ENCODE measurements at places on chromosomes 1 and 21.

DNA sequence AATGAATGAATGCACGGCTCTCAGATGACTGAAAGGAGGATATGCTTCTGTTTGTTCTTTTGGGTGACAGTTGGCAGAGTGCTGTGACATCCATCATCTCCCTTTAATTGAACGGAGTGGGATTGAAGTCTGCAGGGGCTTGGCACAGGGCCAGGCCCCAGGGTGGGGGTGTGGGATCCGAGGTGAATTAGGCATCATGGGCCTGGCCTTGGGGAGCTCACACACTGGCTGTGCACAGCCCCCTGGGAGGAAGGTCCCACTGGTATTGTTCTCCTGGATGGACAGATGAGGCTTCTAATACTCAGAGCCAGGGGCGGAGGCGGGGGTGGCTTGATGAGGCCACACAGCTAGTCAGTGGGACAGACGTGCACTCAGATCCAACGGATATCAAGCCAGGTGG lies 19.3 kb downstream of the EPHB2 start:
- no peak for DNase-seq

DNA sequence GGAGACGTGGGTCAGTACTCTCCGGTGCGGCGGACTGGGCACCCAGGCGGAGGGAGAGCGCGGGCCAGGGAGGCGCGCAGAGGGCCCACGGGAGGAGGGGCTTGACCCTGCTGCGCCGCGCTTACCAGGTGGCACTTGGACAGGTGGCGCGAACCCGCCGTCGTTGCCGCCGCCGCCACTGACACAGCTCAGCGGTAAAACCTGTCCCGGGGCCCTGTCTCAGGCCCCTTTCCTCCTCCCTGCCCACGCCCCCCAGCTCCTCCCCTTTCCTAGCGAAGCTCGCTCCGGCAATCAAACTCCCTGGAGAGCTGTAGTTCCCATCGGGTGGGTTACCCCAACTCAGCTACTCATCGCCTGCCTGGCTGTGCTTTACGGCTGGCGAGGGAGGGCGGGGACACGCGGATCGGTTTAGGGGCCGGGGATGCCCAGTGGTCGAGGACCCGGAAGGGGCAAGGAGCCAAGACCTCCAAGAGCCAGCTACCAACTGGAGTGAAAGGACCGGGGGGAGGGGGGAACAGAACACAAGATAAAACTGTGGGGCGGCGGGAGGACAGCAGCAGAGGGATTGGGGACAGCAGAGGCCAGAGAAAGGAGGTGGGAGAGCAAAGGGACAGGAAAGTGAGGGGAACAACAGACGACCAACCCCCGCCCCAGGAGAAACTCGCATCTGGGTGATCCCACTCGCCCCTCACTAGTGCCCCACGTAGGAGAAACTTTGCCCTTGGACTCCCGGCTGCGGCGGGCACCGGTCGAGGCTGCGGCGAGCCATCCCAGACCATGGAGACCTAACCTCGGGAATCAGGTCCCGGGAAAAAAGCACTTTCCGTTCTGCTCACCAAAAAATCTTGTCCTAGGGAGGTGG lies 2.9 kb downstream of the GFI1 start:
- no peak for DNase-seq

- DNase-seq, result no peak
Observed at GRCh38 chr1:156419854-156420204, 50.8 kb downstream of the RHBG start.

DNA sequence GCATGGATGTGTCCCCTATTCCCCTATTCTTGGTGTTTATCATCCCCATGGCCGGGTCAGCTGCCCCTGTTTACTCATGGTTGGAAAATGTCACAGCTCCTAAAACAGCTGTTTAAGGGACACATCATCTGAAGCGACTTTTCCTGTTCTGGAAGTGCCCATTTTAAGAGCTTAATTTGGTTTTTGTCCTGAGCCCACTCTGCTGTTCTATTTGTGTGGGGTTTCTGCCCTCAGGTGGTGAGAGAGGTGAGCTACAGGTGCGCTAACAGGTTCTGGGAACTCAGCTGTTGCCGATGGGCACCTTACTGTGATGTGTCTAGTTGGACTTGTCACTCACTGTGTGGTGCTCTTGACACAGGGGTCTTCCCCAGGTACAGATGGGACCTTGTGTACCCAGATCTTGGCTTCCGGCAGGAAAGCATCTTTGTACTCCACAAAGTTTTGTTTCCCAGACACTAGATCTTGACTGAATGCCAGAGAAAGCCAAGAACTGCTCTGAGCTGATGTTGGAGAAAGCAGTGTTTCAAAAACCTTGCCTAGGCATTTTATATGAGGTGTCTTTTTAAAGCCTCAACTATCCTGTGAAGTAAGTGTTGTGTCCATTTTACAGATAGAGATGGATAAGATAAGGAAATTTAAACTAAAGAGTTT lies 59.0 kb upstream of the CD1D start:
- peak; percentile 15 for DNase-seq

DNA sequence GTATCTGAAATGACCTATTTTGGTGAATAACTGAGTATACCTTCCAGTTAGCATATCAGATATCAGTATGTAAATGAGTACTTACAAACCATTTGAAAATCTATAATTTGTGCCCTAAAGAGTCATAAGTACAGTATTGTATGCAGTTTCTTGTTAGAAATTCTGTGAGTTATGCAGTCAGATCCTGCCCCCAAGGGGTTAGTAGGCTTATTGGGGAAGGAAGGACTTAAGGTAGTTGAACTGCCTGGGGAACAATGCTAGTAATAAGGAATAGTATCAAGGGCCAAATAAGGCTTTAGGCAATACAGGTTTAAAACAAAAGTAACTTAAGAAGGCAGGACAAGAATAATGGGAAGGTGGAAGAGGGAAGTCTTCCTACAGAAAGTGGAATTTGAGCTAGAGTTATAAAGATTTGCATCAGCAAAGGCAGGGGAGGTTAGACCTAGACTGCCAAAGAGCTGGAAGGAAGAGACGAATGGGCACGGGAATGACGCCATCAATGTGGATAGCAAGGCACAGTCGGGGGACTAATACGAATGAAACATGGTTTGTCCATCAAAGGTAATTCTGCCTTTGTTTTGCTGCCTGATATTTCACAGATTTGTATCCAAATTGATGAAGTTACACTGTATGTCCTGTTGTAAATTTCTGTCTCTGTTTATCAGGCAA lies 182.9 kb upstream of the DPYD start:
- DNase-seq, result no peak

GRCh38 chr1:32774950-32775634 lies 42.1 kb downstream of the YARS1 start:
- no peak for DNase-seq
